ENCODE measurements at places on chromosomes 1 and 21.

DNA sequence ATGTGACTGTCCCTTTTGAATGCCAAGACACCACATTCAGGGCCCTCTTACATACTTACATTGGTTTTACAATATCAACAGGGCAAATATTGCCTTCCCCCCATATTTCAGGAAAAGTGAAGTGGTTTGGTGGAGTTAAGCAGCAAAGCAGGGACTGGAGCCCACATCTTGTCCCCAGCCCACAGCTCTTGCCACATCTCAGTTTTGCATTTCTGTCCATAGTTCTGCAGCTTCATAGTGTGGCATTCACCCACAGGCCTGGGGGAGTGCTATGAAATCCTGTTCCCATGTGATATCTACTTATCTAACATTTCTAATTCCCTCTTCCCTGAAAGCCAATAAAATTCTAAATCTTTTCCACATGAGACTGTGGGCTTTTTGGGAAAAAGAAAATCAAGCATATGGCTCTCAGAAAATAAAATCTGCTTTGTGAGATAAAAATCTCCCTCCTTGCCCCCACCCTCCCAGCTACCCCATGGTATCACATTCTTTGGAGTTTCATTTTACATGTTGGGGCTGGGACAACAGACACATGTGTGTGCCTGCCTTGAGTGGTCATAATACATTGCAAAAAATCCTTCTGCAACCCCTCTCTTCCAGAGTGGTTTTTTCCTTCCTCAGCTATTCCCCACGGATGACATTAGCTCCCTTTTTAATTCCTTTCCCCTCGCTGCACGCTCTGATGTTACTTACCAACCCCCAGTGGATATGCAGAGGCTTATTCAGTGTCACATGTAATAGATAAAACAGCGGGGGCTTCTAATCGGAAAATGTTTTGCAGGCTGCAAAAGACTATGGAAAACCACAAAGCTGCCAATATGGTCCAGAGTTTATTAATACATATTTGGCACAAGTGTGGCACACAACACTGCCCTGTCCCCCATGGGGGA lies 20.5 kb upstream of the CD2 start:
- no peak for DNase-seq

GRCh38 chr1:55480029-55480795 lies 265.0 kb upstream of the USP24 start:
- DNase-seq = no peak

DNA sequence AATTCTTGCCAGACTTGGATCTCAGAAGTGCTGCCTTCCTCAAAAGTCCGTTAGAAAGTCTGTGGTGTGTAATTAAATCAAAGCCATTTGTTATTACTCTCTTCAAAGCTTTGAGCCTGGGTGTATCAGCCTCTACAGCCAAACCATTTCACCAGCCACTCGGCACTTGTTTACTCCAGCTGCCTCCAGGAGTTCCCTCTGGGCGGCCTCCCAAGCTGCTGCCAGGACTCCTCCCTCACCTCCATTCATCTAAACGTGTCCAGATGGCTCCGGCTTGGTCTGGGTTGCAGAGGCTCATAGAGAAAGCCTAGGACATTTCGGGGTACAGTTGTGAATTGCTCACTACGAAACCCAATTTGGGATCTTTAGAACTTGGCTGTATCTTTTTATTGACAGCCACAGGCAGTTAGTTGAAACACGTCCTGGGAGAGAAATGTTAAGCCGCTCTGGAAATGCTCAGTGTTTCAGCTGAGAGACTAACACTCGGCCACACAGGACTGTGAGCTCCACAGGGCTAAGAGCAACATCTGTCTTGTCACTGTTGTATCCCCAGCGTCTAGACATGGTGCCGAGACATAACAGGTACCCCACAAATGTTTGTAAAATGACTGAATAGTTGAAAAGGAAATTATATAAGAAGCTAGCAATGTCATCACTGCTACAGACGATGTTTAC lies 116.9 kb upstream of the NGF start:
- no peak for DNase-seq

DNA sequence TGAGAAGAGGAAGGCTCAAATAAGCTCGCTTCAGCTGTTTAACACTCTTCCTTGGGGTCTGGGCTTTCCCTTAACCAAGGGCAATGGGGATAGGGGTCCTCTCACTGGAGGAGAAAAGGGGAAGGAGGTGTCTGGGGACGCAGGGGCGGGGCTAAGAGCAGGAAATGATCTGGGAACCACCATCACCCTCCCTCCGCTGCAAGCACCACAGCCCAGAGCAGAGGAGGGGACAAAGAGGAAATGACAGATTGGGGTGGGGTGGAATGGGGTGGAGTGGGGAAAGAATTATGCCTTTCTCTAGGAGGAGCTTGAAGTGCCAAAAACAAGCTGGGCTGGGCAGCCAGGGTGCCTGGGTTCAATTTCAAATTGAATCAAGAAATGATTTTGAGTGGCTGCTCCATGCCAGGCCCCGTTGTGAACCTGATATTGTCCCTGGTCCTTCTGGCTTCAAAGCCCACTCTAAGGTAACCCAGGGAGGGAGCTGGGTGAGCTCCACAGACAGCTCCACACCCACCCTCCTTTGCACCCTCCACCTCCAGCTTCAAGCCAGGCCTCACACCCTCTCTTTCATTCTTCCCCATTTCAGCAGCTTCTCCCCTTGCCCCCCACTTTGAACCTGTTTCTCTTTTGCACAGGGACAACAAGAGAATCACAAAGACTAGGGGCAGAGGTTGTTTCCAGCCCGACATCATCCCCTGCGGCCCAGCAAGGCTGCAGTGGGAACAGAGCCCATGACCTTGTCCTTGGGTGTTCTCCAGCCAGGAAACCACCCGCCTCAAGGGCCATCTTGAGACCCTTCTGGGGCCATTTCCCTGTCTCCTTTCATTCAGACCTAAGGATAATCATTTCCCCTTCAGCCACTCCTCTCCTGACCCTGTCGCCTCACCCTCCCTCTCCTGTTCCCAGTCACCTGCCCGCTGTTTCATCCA lies 1.1 kb downstream of the ARHGAP30 start:
- DNase-seq = no peak

- no peak for DNase-seq
Measured at GRCh38 chr1:205774198-205775014, 876 bp downstream of the RAB29 start.

DNA sequence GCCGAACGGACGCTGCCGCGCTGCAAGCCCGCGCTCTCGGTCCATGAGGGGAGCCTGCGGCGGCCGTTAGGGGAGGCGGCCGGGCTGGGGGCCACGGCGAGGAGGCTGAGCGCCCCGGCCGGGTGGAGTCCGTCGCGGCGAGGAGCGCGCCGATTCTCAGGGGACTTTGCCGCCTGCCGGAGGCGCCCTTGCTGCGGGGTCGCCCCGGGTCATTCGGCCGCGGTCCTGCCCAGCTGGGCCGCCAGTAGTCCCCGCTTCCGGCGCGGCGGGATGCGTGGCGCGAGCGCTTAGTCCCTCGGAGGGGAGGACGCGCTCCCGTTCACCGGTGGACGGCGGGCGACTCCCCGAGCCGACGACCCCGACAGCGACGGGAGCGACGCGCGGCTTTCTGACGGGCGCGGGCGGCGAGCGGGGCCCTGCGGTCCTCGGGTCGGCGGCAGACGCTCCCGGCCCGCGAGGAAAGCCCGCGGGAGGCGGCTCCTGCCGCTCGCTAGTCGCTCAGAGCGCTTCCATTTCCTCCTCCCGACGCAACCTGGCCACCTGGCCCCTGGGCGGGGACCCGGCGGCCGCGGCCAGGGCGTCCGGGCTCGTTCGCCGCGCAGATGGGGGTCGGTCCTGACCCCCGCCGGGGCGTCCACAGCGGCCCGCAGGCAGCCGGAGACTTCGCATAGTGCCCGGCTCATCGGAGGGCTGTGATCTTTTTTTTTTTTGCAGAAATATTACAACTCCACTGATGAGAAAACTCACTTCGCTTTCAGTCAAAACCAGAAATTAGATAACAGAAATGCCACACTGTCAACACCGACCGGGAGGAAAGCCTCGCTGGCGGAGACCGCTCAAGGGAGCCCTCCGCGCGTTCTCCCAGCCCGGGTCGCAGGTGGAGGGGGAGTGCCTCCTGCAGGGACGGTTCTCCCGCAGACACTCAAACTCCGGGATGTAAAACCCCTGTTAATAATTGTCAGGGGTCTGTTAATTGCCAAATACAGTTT lies 641 bp upstream of the ZBTB21 start:
- DNase-seq = no peak

DNA sequence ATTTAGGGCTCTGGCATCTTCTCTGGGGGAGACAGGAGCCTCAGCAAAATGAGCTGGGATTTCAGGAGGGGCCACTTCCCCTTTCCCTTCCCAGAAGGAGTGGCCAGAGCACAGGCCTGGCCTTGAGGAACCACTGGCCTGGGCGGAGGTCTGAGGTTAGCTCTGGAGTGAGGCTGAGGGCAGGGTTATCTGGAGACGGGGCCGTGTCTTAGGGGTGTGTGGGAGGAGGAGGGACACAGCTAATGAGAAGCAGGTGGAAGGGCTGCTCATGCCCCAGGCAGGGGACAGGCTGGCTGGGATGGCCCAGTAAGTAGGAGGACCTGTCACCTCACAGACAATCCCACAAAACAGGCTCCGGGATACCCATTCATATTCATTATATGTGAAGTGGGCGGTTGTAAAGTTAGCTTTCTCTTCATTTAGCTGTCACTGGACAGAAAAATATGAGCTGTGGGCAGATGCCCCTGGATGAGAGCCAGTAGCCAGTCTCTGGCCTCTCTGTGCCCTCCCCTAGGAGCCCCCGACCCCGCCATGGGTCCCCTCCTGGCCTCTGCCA lies 12.4 kb downstream of the ALX3 start:
- no peak for DNase-seq

GRCh38 chr1:29849038-29849750 lies 612.9 kb downstream of the PTPRU start:
- DNase-seq = no peak

GRCh38 chr1:186272486-186272885 lies 102.6 kb downstream of the TPR start:
- DNase-seq = no peak
